Stimulated activated CD4-positive, alpha-beta T cell treated with anti-CD3 and anti-CD28 coated beads, Interleukin-12 subunit alpha, Interleukin-12 subunit beta, amount 100 ng/mL, for 24 hours (primary cell): ENCODE measurements at places on chromosomes 7 and 10.

- no peak for DNase-seq
These were observed 150.9 kb upstream of the KAT6B start for GRCh38 chr10:74675484-74675883.

DNA sequence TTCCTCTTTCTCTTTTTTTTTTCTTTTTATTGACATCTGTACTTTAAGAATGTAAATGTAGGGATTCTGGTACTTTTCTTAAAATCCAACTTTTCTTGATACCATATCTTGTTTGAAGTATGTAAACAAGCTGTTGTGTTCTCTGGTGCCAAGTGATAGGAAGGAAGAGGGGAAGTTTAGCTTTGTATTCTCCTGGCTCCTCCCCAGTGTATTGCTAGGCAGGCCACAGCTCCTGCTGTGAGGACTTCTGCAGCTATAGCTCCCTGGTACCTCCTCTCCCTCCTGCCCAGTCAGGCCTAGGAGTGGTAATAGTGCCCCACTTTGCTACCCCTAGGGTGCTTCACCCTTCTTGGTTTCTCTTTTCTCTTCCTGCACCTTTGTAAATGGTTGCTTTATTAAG lies 45.3 kb upstream of the SP8 start:
- DNase-seq, result no peak

- no peak for DNase-seq
These were observed 73.2 kb downstream of the SORBS1 start for GRCh38 chr10:95487994-95488393.

DNA sequence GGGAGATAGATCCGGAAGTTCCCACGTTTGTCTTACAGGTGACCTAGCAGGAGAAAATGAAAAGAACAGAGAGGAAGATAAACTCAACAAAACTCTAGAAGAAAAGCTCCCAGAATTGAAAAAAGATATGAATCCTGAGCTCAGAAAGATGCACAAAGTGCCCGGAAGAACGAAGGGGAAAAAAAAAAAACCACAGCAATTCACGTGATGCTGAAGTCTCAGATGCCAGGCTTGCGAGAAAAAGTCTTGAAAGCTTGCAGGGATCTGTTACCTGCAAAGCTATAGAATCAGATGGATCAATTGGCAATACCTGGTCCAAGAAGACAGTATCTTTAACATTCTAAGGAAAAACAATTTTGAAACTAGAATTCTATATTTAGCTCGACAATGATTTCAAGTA lies 33.5 kb downstream of the CARD11 start:
- no peak for DNase-seq

DNA sequence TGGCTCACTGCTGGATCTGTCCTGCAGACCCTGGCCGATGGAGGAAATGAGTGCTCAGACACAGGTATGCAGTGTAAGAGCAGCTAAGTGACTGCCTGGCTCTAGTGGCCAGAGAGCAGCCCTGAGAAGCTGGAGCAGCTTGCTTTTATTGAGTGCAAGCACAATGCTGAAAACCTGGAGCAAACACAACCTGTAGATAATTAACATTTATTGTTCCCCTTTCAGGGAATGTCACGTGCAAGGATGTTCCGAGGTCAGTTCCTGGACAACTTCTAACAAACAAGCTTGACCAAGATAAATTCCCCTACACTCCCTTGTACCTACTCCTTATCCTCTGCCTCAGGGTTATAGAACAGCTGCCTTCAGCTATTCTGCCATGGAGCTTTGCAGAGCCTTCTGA lies 31.3 kb downstream of the DDC start:
- DNase-seq, result no peak

DNA sequence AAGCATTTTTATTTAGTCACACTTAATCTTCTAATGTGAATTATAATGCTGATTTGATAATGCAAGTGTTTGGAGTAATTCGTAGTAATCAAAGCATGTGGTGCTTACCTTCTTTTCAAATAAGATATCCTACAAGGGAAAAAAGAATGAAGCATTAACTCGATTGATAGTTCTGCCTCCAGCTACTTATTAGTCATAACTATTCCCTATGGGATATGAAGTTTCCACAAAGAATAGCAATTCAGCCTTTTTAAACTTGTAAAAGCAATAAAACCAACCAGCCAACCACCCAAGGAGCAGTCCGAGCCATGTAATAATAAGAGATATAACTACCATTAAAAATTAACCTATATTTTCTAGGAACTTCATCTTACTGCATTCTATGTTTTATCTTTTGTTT lies 11.6 kb downstream of the COL28A1 start:
- no peak for DNase-seq

DNA sequence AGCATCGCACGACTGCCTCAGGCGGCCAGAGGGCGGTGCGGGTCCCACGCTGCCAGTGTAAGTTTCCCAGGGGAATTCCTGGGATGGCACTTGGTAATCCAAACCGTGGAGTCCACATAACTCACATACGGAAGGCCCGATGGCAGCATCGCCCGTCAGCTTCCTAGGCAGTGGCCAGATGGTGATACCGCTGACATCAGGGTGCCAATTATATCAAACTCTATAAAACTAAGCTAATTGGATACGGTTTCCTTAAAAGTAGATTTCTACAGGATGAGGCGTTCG lies 189.8 kb downstream of the CELF2 start:
- no peak for DNase-seq

DNA sequence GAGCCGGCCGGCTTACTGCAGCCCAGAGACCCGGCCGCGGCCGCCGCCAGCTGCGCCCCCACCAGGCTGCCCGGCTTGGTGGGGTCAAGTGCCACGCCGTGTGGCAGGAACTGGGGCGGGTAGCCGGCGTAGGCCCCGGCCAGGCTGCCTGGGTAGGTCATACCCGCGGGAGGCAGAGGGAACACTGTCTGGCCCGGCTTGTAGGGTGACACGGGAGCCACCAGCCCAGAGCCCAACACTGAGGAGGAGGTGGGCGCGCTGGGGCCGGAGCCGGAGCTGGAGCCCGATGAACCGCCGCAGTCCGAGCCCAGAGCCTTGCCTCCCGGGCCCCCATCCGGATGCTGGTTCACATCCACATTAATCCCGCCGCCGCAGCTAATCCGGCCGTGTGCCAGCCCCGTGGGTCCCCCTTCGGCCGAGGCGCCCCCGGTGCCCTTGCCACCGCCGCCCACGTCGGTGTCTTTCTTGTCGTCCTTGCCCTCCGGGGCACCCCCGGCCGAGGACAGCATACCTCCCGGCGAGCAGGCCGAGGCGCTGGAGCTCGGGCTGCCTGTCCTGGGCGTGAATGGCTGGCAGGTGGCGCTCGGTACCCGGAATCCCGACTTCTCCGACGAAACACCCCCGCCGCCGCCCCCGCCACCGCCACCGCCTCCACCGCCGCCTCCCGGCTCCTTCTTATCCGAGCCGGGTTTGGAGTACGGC lies 2.0 kb downstream of the ZNF503 start:
- peak; percentile 46 for DNase-seq

DNA sequence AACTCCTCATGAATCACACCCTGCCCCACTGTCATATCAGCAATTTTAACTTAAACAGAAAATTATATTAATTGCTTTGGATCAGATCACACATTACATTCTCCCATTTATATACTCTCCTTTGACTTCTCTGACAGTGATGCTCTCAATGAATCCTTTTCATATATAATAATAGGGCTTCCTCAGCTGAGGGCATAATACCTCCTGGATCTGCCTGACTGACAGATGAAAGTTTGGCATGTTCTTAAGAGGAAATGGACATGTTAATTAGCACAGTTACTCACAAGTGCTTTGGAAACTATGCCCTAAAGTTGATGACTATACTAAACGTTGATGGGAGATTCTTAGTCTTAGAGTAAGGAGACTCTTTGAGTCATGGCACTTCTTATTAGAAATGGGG lies 478.2 kb upstream of the LRRN3 start:
- no peak for DNase-seq

GRCh38 chr10:124657806-124658205 lies 86.4 kb downstream of the FAM53B start:
- no peak for DNase-seq

DNA sequence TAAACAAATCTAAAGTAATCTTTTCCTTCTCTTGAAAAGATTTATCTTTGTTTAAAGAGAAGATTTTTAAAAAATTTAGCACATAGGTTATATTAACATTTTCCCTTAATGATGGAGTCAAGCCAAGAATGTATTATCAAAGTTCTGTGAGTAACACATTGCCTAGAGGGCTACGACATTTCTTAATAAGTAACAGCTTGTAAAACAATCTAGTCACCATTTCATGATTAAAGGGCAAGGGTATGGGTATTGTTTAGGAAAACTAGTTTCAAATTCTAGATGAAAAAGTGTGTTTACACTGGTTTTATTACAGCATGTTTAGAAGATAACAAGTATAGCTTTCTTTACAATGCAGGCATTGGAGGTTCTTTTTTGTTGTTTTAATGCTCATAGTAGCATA lies 28.6 kb upstream of the LAMB4 start:
- DNase-seq, result no peak

GRCh38 chr10:44253769-44254462 lies 131.0 kb downstream of the CXCL12 start:
- DNase-seq, result no peak

GRCh38 chr10:48634198-48634983 lies 29.5 kb upstream of the ARHGAP22 start:
- DNase-seq, result peak; percentile 36

GRCh38 chr7:133601617-133602016 lies 348.7 kb downstream of the EXOC4 start:
- no peak for DNase-seq

GRCh38 chr7:33716581-33717477 lies 188.5 kb upstream of the BMPER start:
- DNase-seq, result no peak

DNA sequence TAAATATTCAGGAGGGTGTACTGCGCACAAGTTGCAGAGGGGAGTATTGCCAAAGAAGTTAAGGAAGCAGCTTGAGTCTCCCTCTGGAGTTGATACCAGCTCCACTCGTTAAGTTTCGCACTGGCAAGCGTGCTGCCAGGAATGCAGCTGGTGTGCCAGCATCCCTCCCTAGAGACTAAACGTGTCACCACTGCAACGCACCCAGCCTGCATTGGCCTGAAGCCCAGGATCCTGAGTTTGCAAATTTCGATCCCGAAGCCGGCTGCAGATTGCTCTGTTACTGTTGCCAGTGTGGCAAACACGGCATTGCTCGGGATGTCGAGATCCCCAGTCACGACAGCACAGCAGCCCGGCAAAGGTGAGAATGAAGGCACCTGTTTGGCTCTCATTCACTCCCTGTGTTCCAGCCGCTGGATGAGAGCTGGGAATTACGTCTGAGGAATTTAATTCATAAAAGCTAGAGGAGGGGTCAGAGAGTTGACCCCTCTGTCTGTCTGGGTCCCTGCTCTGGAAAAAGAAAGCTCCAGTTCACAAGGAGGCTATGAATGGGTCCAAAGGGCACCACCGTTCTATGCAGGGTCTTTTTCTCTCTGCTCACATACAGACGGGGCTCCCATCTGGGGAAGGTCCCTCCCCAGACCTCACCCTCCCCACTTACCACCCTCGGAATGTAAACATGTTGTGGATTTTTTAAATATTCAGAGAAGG lies 61.0 kb downstream of the NRP1 start:
- no peak for DNase-seq

GRCh38 chr10:88106366-88106765 lies 242.9 kb downstream of the PTEN start:
- DNase-seq, result no peak
